ENCODE measurements at places on chromosomes 3 and 15.

GRCh38 chr3:32601722-32602121 lies 31.1 kb upstream of the DYNC1LI1 start:
- DNase-seq = no peak

DNA sequence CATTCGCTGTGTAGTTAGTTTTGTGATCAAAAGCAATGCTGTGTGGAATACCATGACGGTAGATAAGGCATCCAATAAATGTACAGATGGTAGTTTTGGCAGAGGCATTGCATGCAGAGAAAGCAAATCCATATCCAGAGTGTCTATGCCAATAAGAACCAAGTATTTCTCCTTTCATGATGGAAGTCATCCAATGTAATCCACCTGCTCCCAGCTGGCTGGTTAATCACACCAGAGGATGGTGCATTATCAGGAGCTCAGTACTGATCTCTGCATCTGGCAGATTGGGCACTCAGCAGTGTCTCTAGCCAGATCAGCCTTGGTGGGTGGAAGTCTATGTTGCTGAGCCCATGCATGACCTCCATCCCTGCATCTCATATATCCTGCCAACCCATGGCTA lies 677.7 kb upstream of the NECTIN3 start:
- no peak for DNase-seq

DNA sequence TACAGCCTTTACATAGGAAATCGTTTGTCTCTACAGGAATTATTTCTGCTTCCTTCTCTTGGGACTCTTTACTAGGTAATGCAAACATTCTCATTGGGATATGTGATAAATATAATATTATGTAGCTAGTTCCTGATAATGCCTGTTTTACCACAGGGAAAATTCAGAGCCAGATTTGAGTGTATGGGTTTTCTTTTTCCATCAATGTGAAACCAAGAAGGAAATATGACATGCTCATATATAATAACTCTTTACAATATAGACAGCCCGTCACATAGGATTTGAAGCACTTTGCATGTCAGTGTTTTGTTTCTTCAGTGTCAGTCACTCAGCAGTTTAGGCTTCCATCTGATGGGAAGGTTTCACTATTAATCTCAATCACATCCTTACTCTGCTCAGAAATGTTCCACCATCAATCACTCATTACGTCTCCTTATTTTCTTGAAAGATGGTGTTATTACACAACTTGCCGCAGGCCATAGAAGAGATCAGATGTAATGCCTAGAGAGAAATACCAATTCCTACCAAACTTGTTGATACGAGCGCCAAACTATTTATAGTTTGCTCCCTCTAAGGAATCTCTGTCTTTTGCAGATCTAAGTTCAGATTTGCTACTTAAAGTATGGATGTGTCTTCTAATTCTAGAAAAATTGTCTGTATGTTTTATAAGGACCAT lies 314.8 kb downstream of the DIPK2A start:
- DNase-seq = no peak

GRCh38 chr3:133213937-133214336 lies 175.7 kb downstream of the TMEM108 start:
- DNase-seq = no peak

DNA sequence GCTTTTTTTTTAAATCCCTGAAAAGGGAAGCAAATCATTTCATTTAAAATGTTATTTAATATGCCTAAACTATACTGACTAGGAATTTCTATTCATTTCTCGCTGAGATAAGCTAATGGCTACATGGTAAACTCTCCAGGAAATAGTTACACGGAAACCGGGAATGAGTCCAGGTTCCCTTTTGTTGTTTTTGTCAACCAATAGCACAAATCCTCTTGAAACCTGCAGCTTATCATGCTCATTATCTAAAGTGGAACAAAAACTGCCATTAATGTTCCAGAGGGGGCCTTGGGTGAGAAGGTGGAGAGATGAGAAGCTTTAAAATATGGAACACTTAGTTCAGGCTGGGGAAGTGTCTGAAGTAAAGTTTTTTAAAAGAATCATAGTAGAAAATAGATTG lies 113.5 kb upstream of the ALCAM start:
- no peak for DNase-seq

GRCh38 chr3:21877214-21877754 lies 126.3 kb upstream of the ZNF385D start:
- no peak for DNase-seq

DNA sequence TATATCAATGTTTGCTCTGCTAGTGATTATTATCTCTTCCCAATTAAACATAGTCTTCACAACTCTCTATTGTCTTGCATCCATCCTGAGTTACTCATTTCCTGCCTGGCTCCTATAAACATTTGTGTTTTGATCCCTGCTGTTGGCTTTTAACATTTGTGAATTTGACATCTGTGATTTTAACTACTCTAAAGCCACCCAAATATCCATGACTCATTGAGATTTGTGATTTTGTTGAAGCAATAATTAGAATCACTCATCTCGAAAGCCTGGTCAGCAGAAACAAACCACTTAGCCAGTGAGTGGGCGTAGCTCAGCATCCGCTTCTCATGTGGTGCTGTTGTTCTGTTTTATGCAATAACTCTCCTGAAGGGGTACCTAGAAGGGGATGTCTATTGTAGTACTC lies 174.3 kb upstream of the ZBTB20 start:
- no peak for DNase-seq

- DNase-seq = no peak
Observed at GRCh38 chr3:44079916-44080315, 161.8 kb upstream of the TOPAZ1 start.

- DNase-seq = no peak
Observed at GRCh38 chr3:122349171-122349570, 24.1 kb downstream of the CSTA start.

DNA sequence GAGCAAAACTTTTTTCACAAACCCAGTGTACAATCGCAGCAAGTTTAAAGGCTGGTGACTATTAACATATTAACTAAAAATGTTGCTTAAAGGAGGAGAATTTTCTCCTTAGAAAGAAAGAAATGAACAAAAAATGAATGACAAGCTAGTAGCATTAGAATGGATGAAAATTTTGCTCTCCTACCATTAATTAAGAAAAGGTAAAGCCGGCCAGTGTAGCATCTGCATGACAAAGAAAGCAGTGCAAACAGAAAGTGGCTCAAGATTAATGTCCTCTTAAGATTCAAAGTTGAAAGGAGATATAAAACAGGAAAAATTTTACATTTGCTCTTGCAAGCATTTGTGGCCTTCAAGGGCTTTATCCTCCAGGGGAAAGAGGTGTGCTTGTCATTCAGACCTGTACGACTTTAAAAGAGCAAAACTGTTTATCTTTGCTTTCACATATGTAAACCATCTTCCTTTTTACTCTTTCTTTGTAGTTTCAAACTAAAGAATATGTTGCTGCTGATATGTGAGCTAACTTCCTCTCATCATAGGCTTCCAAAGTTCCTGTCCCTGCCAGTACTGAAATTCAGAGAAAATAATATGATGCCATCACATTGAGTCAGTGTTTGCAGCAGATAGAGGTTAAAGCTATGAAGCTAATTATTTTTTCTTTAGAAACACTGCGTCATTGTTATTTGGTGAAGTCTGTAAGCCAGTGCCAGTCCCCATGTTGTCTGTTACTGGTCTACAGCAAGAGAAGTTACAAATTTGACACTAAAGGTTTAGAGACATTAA lies 439.1 kb upstream of the GRM7 start:
- DNase-seq = no peak

DNA sequence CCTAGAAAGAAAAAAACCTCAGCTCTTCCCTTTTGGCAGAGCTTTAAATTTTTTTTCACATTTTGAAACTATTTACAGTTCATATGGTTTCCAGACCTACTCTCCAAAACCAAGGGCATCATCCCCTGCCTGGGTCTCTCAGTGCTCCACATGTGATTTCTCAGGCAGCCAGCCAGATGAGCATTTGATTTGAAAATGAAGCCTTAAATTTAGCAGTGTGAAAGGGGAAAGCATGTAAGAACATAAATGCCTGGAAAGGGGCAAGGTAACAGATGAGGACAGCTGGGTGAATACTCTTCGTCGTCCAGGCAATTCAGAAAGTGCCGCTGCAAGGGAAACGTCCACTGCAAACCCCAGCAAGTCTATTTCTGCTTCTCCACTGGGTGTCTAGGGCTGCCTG lies 94.8 kb downstream of the ATP8B4 start:
- no peak for DNase-seq

- no peak for DNase-seq
Observed at GRCh38 chr3:12828751-12829150, 12.6 kb downstream of the RPL32 start.

DNA sequence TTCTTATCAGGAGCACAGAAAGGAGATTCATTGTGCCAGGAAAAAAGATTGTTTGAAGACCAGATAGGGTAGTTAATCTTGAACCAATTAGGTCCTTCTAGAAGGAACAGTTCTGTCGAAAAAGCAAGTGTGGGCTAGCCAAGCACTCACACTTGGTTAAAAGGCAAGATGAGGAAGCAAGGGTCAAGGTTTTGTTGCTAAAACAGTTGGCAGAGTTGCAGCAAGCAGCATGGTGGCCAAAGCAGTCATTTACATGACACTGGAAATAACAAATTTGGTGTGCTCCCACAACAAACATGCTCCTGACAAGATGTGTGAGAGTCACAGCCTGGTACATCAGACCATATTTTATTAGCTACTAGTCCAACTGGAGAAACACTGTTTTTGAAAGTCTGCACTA lies 228.0 kb upstream of the CFAP20DC start:
- DNase-seq = no peak

GRCh38 chr15:52667597-52667996 lies 11.6 kb downstream of the ATOSA start:
- DNase-seq = no peak

DNA sequence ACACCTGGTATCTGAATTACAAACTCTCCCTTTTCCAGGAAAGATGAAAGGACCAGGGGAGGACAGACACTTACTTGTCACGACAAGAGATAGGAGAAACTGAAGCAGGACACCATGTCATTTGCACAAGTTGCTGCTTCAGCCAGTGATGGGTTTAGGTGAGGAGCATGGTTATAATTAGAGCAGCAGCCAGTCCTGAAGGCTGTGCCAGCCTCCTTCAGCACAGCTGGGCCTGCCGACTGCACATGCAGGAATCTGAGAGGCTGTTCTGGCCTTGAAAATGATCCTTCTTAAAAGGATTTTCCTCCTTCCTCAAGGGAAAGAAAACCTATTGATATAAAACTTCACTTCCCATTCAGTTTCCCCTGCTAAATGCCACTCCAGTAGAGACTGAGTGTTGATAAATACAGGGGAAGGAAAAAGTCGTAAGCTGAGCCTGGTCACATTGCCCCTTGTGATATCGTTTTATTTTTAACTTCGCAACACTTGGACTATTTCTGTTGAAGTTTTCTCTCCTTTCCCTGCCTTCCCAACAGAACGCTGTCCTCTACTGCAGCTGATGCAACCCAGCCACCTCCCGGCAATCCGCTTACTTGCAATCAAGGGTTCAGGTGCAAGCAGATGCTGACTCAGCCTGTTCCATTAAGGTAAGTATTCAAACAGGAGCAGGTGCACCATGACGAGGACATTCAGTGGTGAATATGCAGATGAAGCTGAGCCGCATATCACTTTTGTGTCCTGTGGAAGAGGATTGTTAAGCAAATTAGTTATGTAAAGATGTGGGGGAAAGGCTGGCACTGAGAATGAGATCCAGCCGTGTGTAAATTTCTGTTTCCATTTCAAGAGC lies at the start of gene FBXO40:
Gene FBXO40 (plus strand): TSS at position 524 of the 847 bp plus-strand sequence. CDS start 27,197 bp downstream, outside the sequence.
- DNase-seq = no peak

DNA sequence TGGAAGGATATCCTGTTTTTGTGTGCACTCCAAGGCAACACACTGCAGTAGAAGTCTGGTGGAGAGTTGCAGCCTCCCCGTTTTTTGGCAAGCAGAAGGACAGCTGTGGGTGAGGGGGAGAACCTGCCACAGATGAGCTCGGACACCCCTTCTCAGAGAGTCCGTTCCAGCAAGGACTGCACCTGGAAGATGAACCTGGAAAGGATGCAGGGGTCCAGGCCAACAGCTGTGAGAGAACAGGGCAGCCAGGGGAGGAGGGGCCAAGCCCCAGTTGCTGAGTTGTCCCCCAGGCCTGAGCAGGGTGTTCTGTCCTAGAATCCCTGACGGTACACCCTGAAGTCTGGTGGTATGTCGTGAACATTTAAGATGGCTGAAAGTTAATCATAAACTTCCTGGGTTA lies 30.2 kb downstream of the ZXDC start:
- DNase-seq = no peak

DNA sequence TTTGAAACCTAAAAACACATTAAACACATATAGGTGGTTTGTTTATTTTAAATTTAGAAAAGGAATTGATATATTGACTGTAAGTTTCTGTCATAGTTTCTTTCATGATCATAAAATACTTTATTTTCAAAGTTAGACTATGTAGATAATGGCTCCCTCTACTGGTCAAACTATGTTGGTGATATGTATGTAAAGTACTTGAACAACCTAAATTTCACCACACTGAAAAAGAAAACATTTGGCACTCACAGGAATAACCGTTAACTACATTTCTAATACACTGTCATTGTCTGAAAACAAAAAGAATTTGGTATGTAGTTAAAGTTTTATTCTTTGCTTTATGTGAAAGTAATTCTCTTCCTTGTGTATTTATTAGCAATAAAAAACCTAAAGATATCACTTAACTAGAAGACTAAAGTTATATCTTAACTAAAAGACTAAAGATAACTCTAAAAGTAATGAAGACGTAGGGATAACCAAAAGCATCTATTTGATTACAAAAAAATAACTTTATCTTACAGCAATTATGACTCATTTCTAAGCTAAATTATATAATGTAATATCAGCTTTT lies 427.5 kb downstream of the VGLL3 start:
- no peak for DNase-seq

DNA sequence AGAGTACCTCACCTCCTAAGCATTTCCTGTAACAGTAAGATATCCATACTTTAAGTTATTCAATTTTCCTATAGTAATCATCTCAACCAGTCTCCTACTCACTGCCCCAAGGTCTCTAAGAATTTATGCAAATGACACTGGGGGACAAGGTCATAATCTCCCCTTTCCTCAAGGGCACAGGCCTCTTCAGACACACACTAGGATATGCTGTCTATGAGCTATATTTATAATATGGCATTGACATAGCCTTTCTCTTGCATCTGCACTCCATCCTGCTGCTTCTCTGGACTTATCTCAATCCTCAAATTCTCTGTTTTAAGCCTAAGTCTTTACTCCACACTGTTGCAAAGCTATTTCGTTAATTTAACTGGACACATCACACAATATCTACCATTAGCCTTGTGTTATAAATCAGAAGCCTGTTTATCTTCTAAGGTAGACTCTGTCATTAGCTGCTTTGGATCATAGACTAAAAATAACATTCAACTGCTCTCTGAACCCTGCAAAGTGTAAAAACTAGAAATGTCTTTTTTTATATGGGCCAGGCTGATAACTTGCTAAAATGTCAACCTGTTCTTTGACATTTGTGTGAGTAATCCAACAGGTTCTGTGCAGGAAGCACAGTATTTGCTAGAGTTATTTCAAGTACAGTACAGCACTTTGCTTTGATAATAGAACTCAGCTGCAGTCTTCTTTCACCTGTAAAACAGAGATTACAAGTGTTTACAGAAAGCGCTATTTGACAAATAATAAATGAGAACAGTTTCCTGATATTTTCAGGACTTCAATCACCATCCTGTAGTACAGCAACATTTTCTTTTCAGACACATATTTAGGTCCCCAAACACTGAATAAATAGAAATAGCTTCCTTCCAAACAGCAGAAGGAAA lies 17.8 kb upstream of the SEC62 start:
- no peak for DNase-seq
